CD4-positive, alpha-beta T cell treated with Interleukin-6 for 4 hours (primary cell): ENCODE measurements at places on chromosomes 12 and 14.

DNA sequence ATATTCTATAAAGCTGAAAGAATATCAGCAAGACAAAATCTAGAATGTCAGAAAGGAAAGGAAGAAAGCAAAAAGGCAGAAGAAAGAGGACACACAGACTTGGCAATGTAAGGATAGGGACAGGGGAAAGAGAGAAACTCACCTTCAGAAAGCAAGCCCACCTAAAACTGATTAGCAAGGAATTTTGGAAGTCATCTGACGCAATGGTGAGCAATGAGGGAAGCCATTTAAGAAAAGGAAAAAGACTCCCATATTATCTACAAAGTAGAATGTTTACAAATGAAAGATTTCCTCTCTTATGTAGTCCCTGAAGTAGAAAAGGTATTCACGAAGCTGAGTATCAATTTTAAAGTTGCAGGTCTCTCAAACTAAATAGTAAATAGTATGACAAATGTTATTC lies 35.2 kb upstream of the FOXG1 start:
- DNase-seq: no peak

- DNase-seq: no peak
Measured at GRCh38 chr12:112969547-112970306, 8.6 kb upstream of the OAS2 start.

GRCh38 chr12:76763746-76764675 lies at the start of gene ZDHHC17:
Gene ZDHHC17, plus strand, starts transcription at chr12:76764115. Its CDS starts 122 bp downstream, at chr12:76764237.
- DNase-seq: peak; percentile 94

- DNase-seq: no peak
Measured at GRCh38 chr12:115351514-115352077, 667.6 kb upstream of the TBX3 start.

- no peak for DNase-seq
Measured at GRCh38 chr12:47438175-47438574, 267.7 kb downstream of the RPAP3 start.

DNA sequence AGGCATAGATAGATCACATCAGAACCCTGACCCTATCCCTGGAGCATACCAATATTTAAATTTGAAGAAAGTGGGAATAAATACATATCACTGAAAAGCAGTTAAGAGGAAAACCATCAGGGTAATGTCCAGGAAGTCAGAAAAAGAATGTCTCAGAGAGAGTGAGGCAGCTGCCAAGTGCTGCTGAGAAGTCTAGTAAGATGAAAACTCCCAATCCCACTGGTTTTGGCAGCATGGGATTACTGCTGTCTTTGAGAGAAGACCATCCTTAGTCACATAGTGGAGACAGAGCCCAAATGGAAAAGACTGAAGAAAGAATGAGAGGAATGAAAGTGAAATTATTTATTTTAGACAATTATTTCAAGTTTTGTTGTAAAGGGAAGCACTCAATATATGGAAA lies 11.5 kb upstream of the TSPAN8 start:
- no peak for DNase-seq
